T-helper 2 cell (primary cell): ENCODE measurements at places on chromosomes 5 and 9.

GRCh38 chr9:27377811-27378456, 81.0 kb upstream of the EQTN start:
- no peak for DNase-seq

- DNase-seq = no peak
Measured at GRCh38 chr5:150291388-150292385, 2.1 kb upstream of the CAMK2A start.

- no peak for DNase-seq
Measured at GRCh38 chr5:179909224-179909623, 1.5 kb upstream of the TBC1D9B start.

DNA sequence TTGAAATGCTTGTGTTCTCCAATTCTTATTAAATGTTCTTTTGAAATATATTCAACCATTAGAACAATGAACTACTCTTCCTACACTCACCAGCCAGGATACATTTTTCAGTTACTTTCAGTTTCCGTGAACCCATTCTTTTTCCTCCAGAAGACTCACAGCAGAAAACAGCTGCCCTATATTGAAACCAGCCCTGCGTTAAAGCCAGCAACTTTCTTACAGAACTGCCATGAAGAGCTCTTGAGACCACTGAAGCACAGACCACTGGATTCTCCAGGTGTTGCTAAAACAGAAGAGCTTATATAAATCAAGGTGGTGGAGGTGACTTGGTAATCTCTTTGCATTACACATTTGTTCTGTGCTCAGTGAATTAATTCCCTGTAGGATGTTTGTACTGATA, 365.9 kb upstream of the C9orf72 start:
- no peak for DNase-seq

- DNase-seq = no peak
Measured at GRCh38 chr9:132147839-132148238, 14.0 kb upstream of the NTNG2 start.
